ENCODE measurements at places on chromosomes 7 and 10.

DNA sequence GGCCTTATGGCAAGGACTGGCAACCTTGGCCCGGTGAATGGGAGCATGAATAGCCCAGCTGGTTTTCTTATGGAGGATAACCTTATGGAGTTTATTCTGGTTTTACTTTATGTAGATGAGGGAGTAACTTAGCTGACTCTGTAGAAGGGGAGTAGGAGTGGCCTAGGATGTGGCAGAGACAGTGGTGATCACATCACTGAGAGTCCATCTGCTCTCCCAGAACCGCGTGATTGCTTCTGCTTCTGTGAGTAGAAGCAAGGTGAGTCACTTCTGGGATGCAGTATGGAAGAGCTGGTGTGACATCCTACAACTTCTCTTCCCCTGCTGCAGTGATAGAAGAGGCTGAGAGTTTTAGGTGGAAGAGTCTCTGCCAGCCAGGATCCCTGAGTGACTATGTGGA lies 129.2 kb downstream of the RPS24 start:
- no peak for DNase-seq

- DNase-seq = no peak
These were observed 4.8 kb upstream of the VCL start for GRCh38 chr10:73992899-73993788.

GRCh38 chr7:36138209-36138608 lies 14.8 kb upstream of the EEPD1 start:
- DNase-seq = no peak

GRCh38 chr10:35388197-35388596 lies 51.9 kb downstream of the CCNY start:
- no peak for DNase-seq

DNA sequence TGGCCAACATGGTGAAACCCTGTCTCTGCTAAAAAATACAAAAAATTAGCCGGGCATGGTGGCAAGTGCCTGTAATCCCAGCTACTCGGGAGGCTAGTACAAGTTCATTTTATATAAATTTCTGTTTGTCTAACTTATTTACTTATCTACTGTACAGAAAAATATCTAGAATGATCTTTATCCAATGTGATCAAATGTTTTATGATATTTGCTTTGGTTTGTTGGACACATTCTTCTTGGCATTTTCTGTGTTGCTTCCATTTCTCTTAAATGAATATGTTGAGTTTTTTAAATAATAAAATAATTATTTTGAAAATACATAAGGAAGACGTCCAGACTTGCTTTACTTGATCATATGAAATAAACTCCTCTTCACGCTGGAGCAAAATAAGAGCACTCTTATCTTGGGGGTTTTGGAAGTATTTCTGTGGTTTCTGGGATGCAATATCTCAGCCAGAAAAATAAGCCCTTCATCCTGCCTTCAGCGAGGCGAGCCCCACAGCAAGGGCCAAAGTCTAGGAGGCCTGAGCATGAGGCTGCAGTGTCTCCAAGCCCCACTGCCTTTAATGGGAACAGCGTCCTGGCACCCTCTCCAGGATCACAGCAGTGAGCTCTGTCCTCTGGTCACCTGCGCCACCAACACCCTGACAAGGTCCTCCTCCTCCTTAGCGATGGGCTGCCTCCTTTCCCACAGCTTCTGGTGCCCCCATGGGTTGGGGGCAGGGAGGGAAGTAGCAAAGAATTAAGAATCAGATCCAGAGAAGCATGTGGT lies 480.2 kb downstream of the KCNMA1 start:
- DNase-seq = no peak

DNA sequence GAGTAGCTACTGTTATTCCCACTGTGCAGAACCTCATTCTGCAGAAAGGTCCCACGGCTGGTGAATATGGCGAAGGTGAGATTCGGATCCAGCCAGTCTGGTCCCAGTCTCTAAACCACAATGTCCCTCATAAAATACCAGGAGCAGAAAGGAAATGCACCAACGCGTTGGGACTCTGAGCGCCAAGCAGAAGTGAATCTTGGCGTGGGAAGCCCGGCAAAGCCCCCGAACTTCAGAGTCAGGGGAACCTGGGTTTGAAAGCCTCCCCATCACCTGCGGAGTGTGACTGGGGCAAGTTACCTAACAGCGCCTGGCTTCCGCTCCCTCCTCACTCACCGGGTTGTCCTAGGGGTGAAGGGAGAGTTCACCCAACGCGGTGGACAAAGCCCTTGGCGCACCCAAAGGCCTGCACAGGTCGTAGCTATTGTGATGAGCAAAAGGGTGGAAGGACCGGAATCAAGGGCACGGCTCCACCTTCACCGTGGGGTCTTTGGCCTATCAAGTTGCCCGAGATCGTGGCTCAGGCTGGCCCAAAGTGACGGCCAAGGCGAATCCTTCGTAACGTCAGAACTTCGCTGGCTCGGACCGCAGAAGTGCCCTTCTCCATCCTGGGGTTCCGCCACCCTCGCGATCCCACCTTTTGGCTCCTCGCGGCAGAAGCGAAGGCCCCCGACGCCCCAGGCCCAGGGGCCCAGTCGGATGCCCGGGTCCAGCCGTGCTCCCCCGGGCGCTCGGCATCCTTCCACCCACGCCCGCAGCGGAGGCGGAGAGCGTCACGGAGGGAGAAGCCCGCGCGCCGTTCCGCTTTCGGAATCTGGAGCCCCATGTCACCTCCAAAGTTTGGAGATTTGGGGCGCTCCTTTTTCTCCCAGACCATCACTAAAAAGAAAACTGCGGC lies 811 bp downstream of the RGS10 start:
- DNase-seq = peak; percentile 47

DNA sequence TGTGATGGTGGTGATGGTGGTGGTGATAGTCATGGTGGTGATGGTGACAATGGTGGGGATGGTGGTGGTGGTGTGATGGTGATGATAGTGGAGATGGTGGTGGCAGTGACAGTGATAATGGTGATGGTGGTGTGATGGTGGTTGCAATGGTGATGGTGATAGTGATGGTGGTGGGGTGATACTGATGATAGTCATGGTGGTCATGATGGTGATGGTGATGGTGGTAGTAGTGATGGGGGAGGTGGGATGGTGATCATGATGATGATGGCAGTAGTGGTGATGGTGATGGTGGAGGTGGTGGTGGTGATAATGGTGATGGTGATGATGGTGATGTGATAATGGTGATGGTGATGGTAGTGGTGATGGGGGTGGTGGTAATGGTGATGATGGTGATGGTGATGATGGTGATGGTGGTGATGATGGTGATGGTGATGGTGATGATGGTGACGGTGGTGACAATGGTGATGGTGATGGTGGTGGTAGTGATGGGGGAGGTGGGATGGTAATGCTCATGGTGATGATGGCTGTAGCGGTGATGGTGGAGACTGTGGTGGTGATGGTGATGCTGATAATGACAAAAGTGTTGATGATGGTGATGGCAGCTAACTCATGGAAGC lies 4.7 kb upstream of the PWWP2B start:
- DNase-seq = no peak

GRCh38 chr10:43437141-43437870 lies 395 bp downstream of the ZNF487 start:
- no peak for DNase-seq

- DNase-seq = no peak
These were observed 2.2 kb downstream of the EMX2 start for GRCh38 chr10:117544711-117545140.

GRCh38 chr7:108413782-108414492 lies 42.3 kb downstream of the NRCAM start:
- DNase-seq = no peak

- DNase-seq = no peak
These were observed 73.5 kb downstream of the RTKN2 start for GRCh38 chr10:62194924-62195674.

DNA sequence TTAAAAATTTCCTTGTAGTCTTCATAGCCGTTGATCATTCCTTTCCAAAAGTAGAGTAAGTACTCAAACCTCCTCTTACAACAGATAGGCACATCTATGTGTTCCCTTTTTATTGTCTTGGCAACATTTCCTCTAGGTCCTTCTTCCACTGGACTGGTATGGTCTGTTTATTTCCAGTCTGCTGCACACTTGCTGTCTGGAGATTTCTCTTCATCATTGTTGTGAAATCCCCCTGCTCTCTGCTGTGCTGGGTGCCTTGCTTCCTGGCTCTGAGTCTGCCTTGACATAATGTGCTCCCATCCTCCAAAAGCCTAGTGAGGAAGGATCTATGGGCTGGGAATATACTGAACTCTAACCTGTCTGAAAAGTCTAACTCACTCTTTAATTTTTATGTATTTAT lies 545.3 kb upstream of the VSTM2A start:
- no peak for DNase-seq

DNA sequence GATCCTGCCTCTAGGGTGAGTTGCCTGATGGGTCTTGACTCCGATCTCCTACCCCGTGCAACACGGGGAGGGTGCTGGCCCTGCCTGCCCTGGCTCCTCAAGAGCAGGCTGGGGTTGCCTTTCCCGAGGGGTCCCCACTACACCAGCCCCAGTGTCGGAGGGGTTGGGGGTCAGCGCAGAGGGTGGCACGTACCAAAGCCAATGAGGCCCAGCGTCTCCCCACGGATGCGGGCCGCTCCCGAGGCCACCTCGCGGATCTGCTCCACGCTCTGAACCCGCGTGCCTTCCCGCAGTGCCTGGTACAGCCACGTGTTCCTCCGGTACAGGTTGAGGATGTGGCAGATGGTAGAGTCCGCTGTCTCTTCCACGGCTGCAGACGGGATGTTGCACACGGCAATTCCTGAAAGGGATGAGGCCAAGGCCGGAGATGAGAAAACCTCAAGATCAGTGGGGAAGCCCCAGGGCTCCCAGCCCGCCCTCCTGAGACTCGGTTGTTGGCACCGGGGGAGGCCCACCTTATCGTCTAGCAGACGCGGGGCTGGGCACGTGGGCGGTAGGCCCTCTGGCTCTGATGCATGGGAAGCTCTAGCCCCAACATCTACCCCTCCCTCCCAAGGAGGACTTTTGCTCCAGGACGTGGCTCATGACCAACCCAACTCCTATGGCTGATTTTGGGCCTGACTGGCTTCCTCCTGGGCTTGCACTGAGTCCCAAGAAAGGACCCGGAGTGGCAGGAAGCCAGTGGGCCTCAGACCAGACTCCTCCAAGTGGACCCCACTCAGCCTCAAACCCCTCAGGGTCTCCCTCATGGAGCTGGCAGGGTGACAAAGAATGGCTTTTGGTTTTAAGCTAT lies 56.1 kb downstream of the ZRANB1 start:
- no peak for DNase-seq

DNA sequence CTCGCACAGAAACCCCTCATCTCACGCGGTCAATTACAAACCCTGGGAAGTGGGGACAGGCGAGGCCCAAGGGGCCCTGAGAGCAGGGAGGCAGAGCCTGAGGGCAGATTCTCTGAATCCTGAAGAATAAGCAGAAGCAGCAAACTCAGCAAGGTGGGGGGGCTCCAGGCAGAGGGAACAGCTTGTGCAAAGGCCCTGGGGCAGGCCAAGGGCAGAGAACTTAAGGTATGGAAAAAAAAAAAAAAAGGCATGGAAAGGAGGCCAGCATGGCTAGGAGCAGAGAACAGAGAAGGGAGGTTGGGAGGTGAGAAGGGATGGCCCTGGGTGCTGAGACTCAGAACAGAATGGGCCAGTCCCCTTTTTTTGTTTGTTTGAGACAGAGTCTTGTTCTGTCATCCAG lies 32.8 kb upstream of the TNRC18 start:
- no peak for DNase-seq

DNA sequence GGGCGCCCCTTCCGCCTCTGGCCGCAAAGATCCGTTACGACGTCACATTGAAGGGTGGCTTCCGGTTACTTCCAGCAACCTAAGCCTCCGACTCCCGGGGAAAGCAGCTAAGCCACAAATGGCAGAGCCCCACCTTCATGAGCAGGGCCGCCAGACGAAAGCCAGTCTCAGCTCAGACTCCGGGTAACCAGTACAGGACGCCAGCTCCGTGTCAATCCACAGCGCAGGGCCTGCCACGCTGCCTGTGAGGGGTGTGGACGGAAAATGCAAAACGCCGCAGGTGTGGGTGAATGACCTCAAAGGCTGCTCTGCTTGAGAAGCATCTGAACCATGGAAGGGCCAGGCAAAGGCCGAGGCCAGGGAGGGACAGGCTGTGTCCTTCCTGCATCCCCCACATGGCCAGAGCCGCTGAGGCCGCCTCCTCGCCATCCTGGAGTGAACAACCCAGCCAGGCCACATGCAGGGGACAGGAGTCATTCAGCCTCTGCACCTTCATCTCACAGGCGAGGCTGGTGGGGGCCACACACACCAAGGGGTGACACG lies 53.5 kb upstream of the PPP2R2D start:
- no peak for DNase-seq

- peak; percentile 45 for DNase-seq
These were observed 7.8 kb upstream of the ZNF485 start for GRCh38 chr10:43598446-43598845.

All from AG20443 (cell line).